Non-pigmented ciliary epithelial cell (primary cell): ENCODE measurements at places on chromosomes 1 and 21.
A peak's percentile ranks its signal among the peaks of the same experiment; 100 is the strongest.

DNA sequence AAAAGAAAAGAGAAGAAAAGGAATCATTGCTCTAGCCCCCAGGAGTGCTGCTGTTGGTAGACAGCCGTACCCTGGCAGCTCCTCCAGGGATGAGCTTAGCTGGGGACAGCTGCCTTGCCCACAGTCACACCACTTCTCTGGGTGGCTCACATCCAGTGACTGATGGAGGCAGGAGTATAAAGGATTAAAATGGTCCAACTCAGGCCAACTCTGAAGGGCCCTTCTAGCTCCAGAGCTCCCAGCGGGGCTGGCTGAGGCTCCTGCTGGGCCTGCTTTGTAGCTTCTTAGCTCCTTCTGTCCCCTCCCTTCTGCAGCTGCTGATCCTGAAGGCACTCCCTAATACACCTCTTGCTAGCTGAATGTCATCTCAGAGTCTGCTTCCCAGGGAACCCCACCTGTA, 4.4 kb downstream of the CITED4 start:
- no peak for DNase-seq

DNA sequence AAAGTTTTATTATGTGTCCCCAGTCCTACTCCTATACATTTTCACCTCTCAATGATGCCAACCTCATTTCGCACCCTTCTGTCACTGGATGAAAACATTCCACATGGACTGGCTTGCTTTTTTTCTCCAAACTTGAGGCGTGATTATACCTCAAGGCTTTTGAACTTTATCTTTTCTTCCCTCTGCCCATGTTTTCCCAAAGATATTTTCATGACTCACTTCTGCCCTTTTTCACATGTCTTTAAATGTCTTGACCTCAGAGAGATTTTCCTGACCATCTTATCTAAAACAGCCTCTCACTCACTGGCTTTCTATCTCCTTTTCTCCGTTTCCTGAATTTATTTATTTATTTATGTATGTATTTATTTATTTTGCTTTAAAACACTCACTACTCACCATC, 659.0 kb downstream of the PTPRC start:
- no peak for DNase-seq

- no peak for DNase-seq
Observed at GRCh38 chr1:180906511-180906910, 6.2 kb upstream of the KIAA1614 start.

DNA sequence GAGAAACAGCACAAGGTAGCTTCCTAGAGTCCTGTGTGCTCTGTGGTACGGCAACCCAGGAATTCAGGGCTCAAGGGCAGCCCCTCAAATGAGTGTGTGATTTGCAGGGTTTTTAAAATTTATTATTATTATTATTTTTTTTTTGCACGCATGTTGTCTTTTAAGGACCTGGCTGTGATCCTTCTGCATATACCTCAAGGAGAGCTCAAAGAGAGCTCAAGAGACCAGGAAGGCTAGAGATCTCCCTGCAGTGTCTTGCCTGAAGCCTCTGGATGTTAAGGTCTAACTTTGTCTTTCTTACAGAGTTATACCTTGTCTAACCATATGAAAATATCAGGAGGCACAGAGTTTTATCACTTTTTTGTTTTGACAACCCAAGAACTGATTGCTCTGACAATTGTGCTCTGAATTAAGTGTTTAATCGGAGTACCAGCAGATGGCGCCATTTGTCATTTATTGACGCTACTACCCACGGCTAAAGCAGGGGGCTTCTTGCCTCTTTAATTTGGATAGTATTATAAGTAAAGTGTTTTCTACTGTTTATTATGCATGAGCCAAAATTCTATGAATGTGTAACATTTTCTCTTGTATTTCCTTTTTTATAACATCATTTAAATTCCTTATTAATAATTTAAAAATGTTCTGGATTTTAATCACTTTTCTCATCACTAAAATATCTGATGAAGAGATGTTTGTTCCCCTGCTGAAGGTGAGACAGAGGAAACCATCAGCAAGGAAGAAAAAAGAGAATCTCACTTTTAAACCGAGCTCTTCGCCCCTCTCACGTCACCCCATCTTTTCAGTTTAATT, 35.8 kb upstream of the LMO4 start:
- peak; percentile 24 for DNase-seq

- DNase-seq: no peak
Observed at GRCh38 chr1:21661886-21662285, 7.3 kb downstream of the RAP1GAP start.

DNA sequence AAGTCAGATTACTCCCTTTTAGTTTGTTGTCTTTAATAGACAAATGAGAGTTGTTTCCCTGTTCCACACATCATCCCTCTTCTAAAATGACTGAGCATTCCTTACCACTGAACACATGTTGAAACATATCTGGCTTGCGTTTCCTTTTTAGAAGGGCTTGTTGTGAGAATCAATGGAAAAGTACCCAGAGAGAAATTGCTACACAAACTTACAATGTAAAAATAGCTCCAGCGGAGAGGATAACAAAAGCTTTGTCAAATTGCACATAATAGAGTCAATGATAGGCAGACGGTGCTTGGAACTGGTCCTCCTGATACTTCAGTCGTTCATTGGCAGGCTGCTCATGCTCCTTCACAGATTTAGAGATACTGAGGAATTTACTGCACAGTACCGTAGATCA, 123.9 kb downstream of the CYYR1 start:
- no peak for DNase-seq

GRCh38 chr1:61387829-61388228, 305.5 kb downstream of the NFIA start:
- no peak for DNase-seq

DNA sequence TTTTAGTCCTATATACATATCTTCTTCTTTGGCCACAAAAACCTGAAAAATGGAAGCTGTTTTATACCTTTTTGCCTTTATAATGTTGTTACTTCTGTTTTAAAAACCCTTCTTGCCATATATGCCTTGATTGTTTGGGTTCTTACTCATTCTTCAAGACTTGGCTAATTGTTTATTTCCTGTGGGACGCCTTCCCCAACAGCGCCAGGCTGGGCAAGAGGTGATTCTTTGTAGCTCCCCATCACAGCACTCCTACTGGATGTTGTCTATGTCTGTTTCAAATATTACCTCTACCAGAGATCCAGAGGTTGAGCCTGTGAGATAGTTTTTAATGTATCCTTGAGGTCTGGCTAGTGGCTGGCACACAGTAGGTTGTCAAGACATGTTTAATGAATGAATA, 73.2 kb upstream of the CYP2J2 start:
- no peak for DNase-seq

- no peak for DNase-seq
Observed at GRCh38 chr1:243731974-243732625, 117.9 kb downstream of the AKT3 start.

DNA sequence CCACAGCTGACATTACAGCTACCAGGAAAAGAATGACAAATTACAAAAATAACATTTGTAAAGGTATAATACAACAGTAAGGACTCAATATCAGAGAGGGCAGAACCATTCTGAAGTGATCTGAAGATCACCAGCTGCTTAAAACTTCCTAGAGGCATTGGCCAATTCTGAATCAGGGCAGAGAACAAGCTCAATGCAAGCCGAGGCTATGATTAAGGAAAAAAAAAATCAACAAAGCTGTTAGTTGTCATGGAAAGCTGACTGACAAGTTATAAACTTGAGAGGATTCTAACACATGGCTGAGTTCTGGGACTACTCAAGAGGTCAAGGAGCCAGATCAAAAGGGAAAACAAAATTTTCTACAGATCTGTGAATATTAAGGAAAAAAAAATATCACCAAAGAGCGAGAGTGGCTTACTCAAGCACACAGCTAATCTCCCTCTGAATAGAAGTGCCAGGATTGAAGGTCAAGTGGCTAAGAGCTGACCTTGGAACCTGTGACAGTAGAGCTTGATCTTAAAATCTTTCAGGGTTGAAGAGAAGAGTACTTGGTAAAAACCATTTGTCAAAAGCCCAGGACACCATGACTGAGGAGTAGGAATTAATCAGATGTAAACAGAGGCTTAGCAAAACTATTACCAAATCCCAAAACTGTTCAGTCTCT, 383.4 kb downstream of the USP25 start:
- DNase-seq: no peak

- no peak for DNase-seq
Observed at GRCh38 chr1:178599745-178600144, 86.8 kb downstream of the TEX35 start.

GRCh38 chr1:94031591-94031990, 89.4 kb downstream of the ABCA4 start:
- no peak for DNase-seq

DNA sequence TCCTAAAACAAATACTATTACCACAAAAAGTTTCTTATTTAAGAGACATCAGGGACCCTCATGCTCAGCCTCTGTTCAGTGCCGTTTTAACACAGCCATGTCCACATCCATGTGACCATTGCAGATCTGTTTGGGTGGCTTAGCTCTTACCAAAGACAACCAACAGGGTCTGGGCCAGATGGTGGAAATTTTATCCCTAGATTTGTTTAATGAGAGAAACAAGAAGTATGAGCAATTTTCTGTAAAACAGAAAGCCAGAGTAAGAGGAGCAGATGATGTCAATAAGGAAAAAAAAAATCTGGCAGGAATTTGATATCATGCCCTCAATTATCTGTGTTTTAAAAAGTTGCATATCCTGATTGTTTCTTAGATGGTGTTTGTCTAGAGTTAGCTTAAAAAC, 299.9 kb downstream of the TM2D1 start:
- DNase-seq: no peak

DNA sequence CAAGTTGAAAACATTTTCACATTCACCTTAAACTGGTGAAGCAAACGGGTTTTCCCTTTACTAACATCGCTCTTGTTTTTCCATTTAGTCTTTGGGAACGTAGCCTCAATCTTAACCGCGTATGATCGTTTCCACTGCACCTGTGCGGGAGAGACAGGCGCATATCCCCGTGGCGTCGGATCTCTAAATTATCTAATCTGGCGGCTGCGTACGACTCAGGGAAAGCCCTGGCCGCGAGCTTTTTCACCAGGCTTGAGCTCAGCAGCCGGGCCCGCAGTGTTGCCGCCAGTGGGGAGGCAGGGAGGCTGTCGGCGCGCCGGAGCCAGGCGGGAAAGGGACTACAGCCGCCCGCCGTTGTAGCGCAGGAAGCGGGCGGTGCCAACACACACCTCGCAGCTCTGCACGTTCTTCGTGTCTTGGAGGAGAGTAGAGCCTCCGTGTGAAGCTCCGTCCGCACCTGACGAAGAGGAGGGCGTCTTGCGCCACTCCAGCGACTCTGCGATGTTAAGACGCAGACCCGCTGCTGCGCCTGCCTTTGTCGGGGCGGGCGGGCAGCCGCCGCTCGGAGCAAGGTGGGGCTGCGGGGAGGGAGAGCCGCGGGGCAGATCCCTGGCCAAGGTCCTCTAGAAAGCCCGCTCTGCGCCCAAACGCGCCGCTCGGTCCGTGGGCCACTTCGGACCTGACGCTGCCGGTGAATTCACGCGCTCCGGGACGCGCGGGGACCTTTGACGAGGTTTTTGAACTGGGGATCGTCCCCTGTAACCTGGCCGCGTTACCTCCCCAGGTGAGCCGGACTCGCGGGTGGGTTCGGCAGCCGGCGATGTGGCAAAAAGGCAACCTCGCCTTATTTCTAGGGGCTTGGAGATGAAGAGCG, 18.5 kb upstream of the TBX15 start:
- DNase-seq: no peak

DNA sequence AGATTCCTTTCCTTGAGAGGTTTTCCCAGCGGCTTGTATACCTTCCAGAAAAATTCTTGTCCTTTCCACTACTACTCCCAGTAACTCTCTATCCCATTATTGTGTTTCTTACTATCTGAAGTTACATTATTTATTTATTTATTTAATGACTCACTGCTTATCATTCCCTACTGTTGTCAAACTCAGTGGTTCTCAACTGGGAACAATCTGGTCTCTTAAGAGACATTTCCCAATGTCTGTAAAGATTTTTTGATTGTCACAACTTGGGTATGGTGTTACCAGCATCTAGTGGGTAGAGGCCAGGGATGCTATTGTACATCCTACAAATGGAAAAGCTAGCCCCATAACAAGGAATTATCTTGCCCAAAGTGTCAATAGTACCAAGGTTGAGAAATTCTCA, 771.5 kb upstream of the ADGRL2 start:
- no peak for DNase-seq

GRCh38 chr1:239566074-239566473, 179.7 kb downstream of the CHRM3 start:
- no peak for DNase-seq

DNA sequence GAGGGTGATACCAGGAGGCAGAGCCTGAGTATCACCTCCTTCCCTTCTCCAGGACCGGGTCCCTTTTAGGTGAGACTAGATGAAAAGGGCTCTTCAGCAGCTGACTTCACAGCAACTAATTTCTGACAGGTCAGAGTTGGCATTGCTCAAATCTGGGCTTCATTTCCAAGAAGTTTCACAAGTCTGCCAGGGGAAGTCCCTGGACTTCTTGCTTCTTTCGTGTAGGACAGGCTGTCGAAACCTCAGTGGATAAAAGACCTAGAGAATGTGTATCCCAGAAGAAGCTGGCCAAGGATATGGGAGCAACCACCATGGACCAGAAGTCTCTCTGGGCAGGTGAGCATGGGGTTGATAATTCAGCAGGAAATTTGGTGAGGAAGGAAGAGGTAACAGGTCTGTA, at the start of gene CHI3L2:
CHI3L2 (plus strand) TSS at position 280 of the 400 bp plus-strand sequence; CDS start at position 297, 17 bp downstream.
- DNase-seq: no peak

DNA sequence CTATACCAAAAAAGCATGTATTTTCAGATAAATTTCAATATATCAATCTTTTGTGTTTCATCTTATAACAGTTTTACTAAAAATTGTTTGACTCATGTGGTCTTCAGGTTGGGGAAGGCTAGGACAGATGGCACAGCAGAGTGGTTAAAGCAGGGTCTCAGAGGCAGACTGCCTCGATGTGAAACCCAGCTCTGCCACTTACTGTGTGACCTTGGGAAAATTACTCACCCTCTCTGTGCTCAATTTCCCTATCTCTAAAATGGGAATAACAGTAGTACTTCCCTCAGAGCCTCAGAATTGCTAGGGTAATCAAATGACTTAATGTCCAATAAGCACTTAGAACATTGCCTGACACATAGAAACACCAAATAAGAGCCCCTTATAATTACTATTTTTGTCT, 262.1 kb upstream of the FMN2 start:
- DNase-seq: no peak

- DNase-seq: no peak
Observed at GRCh38 chr1:173014160-173014559, 36.6 kb downstream of the TNFSF18 start.

- DNase-seq: no peak
Observed at GRCh38 chr1:207813512-207813881, 61.6 kb downstream of the CD46 start.

GRCh38 chr1:76770979-76771378, 96.3 kb upstream of the ST6GALNAC5 start:
- DNase-seq: no peak

DNA sequence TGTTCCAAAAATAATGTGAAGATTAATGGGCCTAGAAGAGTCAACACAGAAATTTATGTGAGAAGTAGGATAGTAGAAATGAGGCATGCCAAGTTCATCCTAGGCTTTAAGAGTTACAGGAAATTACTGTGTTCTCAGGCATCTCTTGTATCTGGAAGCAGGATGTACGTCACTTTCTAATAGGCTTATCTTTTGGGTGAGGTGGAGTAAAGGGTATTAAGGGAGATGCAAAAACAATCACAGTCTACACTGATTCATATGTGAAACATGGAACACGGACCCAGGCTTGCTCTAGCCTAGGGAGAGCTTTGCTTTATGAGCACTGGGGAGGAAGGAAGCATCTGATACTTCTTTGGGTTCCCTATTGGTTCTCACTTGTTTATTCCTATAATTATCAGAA, 84.5 kb upstream of the RGS4 start:
- DNase-seq: peak; percentile 88

- DNase-seq: no peak
Observed at GRCh38 chr1:223301371-223301770, 62.6 kb downstream of the SUSD4 start.
